ENCODE measurements at places on chromosomes 12 and 14.

GRCh38 chr14:49598485-49599300 lies at the start of gene LRR1:
LRR1 (plus strand) TSS chr14:49598940; CDS start chr14:49599021, 81 bp downstream.
- peaks cover 30% of the 10 kb centered on the region for H3K4me1 ChIP-seq
- DNase-seq = peak; percentile 90
- peak within 1 kb of the TSS; percentile 98 for H3K27ac ChIP-seq
- peak within 1 kb of the TSS; percentile 99 for H3K4me3 ChIP-seq
- no peaks in the 10 kb centered on the region for H3K27me3 ChIP-seq

DNA sequence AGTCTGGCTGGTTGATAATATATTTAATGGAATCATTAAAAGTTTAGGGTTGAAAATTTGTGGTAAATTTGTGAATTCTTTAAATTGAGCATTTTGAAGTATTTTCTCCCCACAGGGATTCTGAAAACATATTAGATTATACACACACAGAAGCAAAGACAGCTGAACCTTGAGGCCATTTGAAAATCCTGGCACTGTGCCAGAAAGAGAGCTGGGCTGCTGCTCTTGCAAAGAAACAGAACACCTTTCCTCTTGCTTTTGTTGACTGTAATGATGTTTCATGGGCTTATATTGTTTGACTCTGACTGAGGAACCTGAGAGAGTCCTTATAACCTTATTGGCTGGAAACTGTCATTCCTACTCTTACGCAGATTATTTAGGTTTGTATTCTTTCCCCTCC lies 4.8 kb downstream of the RNF34 start:
- H3K4me1 ChIP-seq = peaks cover 23% of the 10 kb centered on the region
- H3K36me3 ChIP-seq = peaks cover 38% of the 10 kb centered on the region
- DNase-seq = no peak
- no peaks in the 10 kb centered on the region for H3K27me3 ChIP-seq
- no peak overlapping the region for H3K4me3 ChIP-seq

DNA sequence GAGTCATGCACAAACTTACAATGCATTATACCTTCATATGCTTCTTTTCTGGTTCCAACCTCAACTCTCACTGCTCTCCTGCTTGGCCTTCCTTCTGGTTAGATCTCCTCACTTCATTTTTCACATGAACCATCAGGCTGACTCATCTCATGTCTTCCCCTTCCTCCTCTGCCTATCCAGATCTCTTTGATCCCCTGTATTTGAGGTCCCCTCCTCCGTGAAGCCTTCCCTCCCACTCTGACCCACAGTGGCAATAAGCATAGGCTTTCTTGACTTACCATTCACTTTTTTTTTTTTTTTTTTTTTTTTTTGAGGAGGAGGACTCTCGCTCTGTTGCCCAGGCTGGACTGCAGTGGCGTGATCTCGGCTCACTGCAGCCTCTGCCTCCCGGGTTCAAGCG lies 14.7 kb upstream of the ASIC1 start:
- H3K4me1 ChIP-seq = peaks cover 6% of the 10 kb centered on the region
- no peak overlapping the region for H3K4me3 ChIP-seq
- H3K27me3 ChIP-seq = no peaks in the 10 kb centered on the region
- no peak overlapping the region for H3K27ac ChIP-seq
- DNase-seq = no peak

GRCh38 chr12:47721431-47721973 lies 3.8 kb downstream of the ENDOU start:
- peak overlapping the region; percentile 22 for H3K4me3 ChIP-seq
- no peak for DNase-seq
- no peaks in the 10 kb centered on the region for H3K27me3 ChIP-seq
- H3K4me1 ChIP-seq = peaks cover 59% of the 10 kb centered on the region

DNA sequence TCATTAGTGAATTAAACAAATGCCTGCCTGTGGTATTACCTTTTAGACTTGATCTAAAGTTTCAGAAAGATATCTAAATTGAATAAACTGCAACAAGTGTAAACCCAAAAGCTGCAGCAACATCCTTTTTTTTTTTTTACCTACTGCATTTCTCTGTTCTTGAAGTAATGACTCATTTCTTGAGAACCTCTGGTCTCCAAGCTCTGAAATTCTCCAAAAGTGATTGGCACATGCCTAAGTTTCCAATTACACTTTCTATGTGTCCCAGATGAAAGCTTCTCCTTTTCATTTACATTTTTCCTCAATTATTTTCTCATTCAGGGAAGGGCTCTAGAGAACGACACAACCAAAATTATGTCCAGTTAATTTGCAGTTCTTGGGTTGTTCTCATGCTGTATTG lies 435.2 kb upstream of the DCN start:
- H3K4me3 ChIP-seq = no peak overlapping the region
- no peaks in the 10 kb centered on the region for H3K27me3 ChIP-seq
- H3K36me3 ChIP-seq = no peaks in the 10 kb centered on the region
- DNase-seq = no peak
- H3K4me1 ChIP-seq = peaks cover 7% of the 10 kb centered on the region

DNA sequence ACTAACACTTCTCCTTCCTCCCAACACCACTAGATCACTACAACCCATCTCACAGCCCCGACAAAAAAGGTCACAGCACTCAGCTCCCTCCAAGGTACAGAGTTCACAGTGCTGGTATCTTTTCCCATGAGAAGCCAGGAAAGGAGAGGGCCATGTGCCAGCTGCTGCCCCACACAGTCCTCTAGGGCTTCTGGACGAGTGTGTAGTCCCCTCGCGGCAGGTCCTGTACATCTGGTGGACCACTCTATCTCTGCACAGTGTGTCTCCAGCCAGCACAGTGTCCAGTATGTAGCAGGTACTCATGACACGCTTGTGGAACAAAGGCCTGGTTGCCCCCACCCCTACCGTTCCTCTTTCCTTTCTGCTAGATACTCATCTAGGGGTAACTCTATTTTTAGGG lies 134.4 kb upstream of the FOXN3 start:
- no peaks in the 10 kb centered on the region for H3K27me3 ChIP-seq
- peaks cover 5% of the 10 kb centered on the region for H3K36me3 ChIP-seq
- peaks cover 42% of the 10 kb centered on the region for H3K4me1 ChIP-seq
- no peak overlapping the region for H3K4me3 ChIP-seq
- H3K27ac ChIP-seq = no peak overlapping the region

- H3K27ac ChIP-seq = peak overlapping the region; percentile 95
- peaks cover 52% of the 10 kb centered on the region for H3K4me1 ChIP-seq
- peak; percentile 94 for DNase-seq
- no peaks in the 10 kb centered on the region for H3K36me3 ChIP-seq
- H3K27me3 ChIP-seq = no peaks in the 10 kb centered on the region
Observed at GRCh38 chr12:46382964-46383653, 10.5 kb upstream of the SLC38A2 start.

DNA sequence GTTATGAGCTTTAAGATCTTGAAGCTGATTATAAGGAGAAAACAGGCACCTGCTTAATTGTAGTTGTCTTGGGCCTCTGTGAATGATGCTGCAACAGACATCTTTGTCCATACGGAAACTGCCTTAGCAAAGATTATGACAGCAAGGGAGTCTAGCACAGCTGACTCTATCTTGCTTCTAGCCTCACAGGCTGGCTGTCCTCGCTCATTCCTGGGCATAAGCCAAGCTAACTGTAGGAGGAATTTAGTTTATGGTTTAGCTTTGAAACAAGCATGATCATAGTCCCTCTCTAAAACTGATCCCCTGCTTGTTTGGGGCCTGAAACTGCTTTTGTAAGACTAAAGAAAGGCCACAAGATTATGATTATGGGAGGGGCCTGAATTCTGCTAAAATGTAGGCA lies 74.3 kb upstream of the C14orf132 start:
- H3K4me1 ChIP-seq = no peaks in the 10 kb centered on the region
- no peak overlapping the region for H3K27ac ChIP-seq
- H3K4me3 ChIP-seq = no peak overlapping the region
- no peak for DNase-seq
- H3K27me3 ChIP-seq = peaks cover 3% of the 10 kb centered on the region
- H3K36me3 ChIP-seq = no peaks in the 10 kb centered on the region

DNA sequence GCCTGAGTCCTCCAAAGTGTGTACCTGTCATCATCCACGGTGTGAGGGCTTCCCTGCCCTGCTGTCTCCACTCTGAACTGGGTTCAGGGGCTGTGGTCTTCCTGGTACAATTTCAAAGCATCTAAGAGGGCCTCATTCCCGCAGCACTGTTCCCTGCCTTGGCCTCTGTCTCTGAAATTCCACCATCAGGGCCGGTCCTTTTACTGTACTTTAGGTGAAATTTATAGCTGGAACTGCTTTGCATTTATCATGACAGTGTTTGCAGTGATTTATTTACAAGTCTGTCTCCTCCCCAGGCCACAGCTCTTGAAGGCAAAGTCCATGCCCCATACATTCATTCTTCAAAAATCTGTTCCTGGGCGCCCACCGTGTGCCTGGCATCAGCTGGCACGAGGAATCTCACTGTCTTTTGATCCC lies 36.9 kb upstream of the NCOR2 start:
- peaks cover 1% of the 10 kb centered on the region for H3K36me3 ChIP-seq
- H3K4me3 ChIP-seq = no peak overlapping the region
- no peak for DNase-seq
- peaks cover 15% of the 10 kb centered on the region for H3K4me1 ChIP-seq
- H3K27me3 ChIP-seq = peaks cover 19% of the 10 kb centered on the region

DNA sequence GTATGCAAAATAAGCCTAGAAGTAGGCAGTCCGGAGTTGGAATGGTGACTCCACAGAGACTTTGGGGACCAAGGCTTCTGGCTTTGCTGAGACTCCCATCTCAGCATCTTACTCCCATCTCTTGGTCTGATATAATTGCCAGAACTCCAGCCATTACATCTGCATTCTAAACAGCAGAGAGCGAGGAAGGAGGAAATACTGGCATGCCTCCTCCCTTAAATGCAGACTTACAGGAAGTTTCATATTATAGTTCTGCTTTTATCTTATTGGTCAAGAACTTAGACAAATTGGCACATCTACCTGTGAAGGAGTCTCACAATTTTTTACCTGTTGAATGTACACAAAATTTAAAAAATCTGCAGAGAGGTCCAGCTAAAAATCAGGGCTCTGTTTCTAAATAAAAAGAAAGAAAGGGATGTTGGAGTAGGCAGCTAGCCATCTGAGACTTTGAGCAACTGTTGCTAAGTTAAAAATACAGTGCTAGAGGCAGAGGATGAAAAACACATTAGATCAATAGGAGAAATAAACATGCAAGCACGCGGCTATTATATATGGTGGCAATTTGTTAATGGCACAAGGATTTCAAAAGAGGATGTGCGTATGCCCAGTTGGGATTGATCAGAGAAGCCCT lies 209.9 kb upstream of the HMGA2 start:
- H3K4me1 ChIP-seq = peaks cover 6% of the 10 kb centered on the region
- H3K36me3 ChIP-seq = no peaks in the 10 kb centered on the region
- DNase-seq = no peak
- no peak overlapping the region for H3K27ac ChIP-seq
- H3K27me3 ChIP-seq = peaks cover 12% of the 10 kb centered on the region
- H3K4me3 ChIP-seq = no peak overlapping the region

- no peaks in the 10 kb centered on the region for H3K36me3 ChIP-seq
- no peak overlapping the region for H3K4me3 ChIP-seq
- H3K27me3 ChIP-seq = no peaks in the 10 kb centered on the region
- peaks cover 46% of the 10 kb centered on the region for H3K4me1 ChIP-seq
- DNase-seq = no peak
- no peak overlapping the region for H3K27ac ChIP-seq
Observed at GRCh38 chr12:122840580-122841513, 5.6 kb downstream of the HIP1R start.

- peaks cover 3% of the 10 kb centered on the region for H3K27me3 ChIP-seq
- no peak overlapping the region for H3K4me3 ChIP-seq
- H3K27ac ChIP-seq = no peak overlapping the region
- no peaks in the 10 kb centered on the region for H3K36me3 ChIP-seq
- DNase-seq = no peak
Observed at GRCh38 chr14:64691376-64691775, 12.8 kb upstream of the PLEKHG3 start.

- peaks cover under 1% of the 10 kb centered on the region for H3K4me1 ChIP-seq
- H3K27ac ChIP-seq = no peak overlapping the region
Observed at GRCh38 chr12:107912421-107913004, 138.0 kb downstream of the ASCL4 start.

DNA sequence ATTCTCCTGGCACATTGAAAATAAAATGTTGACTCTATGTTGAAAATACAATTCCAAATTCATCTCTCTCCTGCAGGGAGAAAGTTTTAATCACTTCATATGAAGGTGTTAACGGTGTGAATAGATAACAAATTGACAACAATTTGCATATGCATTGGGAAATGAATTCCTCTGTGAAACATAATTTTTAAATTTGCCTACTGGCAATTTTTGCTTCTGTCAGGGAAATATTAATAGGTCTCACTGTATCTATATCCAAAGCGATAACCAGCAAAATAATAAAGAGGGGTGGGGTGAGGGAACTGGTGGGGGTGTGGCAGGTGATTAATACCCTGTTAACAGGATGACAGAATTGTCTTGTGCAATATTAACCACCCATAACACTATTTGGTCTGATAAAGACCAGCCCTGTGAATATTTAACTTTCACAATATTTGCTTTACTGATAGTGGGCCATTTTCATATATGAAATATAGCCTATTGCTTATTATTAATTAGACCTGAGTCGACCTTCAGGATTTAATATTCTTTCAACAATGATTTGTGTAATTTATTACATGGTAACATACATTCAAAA lies 239.0 kb upstream of the SSTR1 start:
- H3K36me3 ChIP-seq = no peaks in the 10 kb centered on the region
- no peaks in the 10 kb centered on the region for H3K27me3 ChIP-seq
- H3K4me1 ChIP-seq = peaks cover 4% of the 10 kb centered on the region
- no peak for DNase-seq
- H3K4me3 ChIP-seq = no peak overlapping the region
- no peak overlapping the region for H3K27ac ChIP-seq

- no peaks in the 10 kb centered on the region for H3K36me3 ChIP-seq
- peaks cover 6% of the 10 kb centered on the region for H3K4me1 ChIP-seq
- H3K4me3 ChIP-seq = no peak overlapping the region
- H3K27me3 ChIP-seq = no peaks in the 10 kb centered on the region
- H3K27ac ChIP-seq = no peak overlapping the region
Observed at GRCh38 chr14:97846156-97846555, 1049.0 kb downstream of the VRK1 start.

DNA sequence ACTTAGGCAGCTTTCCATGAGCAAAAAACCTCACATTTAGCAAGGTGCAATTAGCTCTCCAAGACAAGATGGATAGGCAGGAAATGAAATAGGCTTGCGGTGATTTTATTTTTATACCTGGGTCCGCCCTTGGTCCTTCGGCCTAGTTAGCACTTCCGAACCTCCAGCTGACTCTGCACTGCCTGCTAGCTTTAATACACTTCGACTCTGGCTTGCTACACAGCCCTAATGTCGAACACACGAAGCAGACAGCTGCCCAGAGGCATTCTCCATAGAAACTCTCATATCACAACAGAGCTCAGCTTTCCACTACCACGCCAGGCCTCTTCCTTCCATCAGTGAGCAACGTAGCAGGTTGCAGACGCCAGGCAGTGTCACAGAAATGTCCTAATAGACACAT lies 688.0 kb downstream of the VRK1 start:
- no peak for DNase-seq
- H3K36me3 ChIP-seq = peaks cover 1% of the 10 kb centered on the region
- no peak overlapping the region for H3K27ac ChIP-seq
- peaks cover 3% of the 10 kb centered on the region for H3K4me1 ChIP-seq
- no peak overlapping the region for H3K4me3 ChIP-seq
- H3K27me3 ChIP-seq = no peaks in the 10 kb centered on the region

GRCh38 chr12:67911275-67911600 lies 78.0 kb upstream of the IFNG-AS1 start:
- H3K4me3 ChIP-seq = no peak overlapping the region
- H3K27me3 ChIP-seq = peaks cover 1% of the 10 kb centered on the region
- no peak overlapping the region for H3K27ac ChIP-seq
- no peak for DNase-seq
- no peaks in the 10 kb centered on the region for H3K36me3 ChIP-seq

GRCh38 chr12:51620448-51620847 lies 29.4 kb downstream of the SCN8A start:
- H3K27me3 ChIP-seq = peaks cover 10% of the 10 kb centered on the region
- no peak for DNase-seq
- no peak overlapping the region for H3K27ac ChIP-seq

Measured in activated naive CD8-positive, alpha-beta T cell treated with anti-CD3 and anti-CD28 coated beads, Interleukin-2, amount 50 U/mL, for 24 hours (primary cell).